ENCODE measurements at places on chromosomes 1 and 21.

DNA sequence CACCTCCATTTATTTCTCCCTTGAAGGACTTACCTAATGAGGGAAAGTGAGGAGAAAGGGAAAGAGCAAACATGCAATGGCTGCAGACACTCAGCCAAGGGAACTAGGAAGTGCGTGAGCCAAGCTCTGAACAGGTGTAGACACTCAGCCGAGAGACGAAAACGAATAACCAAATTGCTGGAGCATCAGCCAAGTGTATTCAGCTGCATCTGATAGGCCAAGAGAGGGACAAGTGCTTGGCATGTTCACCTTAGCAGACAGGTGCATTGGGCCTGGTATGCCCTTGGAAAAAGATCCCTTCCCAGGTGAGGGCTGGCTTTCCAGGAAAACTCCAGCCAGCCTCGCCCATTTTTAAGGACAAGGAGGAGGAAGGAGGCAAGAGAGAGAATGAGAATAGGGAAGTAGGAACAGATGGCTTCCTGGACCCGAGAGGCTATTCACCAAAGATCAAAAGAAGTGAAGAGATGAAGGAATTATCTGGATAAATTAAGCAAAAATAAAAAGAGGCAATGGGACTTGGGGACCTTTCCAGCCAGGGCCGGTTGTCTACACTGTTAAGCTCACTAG lies 184.7 kb downstream of the TOMM20 start:
- DNase-seq, result no peak

DNA sequence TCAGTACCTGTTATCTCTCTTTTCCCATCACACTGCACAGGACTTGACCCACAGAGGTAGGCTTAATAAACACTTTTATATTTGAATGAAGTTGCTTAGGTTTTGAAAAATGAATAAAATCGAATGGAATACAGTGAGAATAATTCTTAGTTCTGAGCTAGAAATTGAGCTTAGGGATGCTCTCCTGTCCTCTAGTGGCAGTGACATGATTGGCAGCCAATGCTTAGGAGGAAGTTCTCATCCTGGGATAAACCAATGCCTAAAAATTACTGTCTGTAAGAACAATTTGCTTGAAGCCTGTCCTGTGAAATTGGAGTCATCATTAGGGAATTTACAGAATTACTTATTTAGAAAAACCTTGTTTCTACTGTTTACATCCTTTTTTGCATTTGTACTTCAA lies 21.3 kb upstream of the CYP4X1 start:
- DNase-seq, result no peak

GRCh38 chr1:162822391-162823200 lies 32.1 kb downstream of the HSD17B7 start:
- DNase-seq, result no peak

- DNase-seq, result no peak
Observed at GRCh38 chr1:115712911-115713609, 55.5 kb downstream of the CASQ2 start.

DNA sequence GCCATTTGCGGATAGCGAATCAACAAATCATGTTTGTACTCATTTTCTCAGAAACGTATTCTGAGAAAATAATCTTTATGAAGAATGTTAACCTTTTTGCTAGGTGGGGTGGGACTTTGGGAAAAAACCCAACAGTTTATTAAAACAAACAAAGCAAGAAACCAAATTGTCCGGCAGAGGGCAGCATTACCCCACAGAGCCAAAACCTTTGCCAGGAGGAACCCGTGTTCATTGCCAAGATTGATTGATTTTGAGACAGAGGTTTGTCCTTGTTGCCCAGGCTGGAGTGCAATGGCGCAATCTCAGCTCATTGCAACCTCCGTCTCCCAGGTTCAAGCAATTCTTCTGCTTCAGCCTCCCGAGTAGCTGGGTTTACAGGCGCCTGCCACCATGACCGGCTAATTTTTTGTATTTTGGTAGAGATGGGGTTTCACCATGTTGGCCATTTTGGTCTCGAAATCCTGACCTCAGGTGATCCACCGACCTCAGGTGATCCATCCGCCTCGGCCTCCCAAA lies 70.8 kb upstream of the RHOU start:
- DNase-seq, result peak; percentile 65

DNA sequence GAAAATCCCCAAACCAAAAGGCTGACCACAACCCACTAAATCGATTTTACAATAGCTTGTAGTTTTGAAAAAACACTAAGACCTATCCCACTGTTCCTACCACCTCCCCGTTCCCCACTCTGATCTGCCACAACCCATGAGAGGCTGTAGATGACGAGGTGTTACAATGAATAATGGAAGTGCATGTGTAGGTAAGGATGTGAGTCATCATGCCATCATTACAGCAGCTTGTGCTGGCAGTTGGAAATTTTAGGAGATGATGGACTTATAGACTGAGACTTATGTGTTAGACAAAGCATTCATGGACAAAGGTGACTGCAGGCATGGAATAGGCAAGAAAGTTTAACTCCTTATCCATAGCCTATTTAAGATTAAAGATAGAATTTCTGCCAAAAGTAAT lies 184.7 kb upstream of the CACYBP start:
- no peak for DNase-seq

GRCh38 chr1:94597701-94598100 lies 56.1 kb upstream of the F3 start:
- DNase-seq, result no peak

DNA sequence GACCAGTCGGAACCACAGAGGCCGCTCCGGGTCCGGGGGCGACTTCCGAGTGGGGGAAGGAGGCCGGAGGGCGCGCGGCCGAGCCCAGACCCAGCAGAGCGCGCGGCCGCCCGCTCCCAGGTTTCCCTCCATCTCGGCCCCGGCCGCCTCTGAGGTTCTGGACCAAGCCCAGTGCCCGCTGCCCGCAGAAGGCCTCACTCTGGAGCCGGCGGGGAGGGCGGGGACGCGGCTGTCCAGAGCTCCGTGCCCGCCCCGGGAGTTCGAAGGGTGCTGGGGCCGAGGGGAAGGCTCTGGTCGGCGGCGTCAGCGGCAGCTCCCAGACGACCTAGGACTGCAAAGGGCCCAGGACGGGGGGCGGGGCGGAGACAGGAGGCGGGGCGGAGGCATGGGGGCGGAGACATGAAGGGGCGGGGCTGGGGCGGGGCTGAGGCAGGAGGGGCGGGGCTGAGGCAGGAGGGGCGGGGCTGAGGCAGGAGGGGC lies 48.0 kb upstream of the SLC19A1 start:
- no peak for DNase-seq

GRCh38 chr1:18748435-18748834 lies 111.0 kb downstream of the TAS1R2 start:
- no peak for DNase-seq

- no peak for DNase-seq
Observed at GRCh38 chr1:66732407-66733166, 19.7 kb upstream of the DYNLT5 start.

DNA sequence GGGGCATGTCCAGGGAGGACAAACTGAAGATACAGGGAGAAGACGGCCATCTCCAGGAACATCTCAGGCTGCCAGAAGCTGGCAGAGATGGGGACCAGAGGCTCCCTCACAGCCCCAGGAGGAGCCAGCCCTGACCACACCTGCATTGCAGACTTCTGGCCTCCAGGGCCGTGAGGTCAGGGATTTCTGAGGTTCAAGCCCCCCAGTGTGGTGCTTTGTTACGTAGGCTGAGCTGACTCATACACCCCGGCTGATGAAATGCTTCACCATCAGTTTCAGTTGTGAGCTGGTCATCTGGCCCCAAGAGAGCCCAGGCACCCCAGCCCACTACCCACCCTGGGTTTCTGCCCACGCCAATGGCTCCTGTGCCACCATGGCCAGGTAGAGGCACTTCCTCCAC lies 106.4 kb downstream of the SIK1 start:
- no peak for DNase-seq

DNA sequence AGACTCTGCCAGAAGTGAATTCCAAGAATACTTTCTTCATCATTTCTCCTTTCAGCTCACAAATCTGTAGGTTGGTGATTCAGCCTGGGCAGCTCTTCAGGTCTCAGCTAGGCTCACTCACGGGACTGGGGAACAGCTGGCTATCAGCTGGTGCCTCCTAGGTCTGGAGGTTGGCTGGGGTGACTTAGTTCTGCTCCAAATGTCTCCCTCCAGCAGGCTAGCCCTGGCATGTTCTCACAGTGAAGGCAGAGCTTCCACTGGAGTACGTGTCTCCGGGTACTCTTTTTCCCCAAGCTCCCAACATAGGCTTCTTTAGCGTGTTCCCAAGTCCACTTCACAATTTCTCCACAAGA lies 12.5 kb upstream of the VAMP4 start:
- no peak for DNase-seq

GRCh38 chr1:111938123-111938522 lies 51.3 kb downstream of the KCND3 start:
- no peak for DNase-seq

DNA sequence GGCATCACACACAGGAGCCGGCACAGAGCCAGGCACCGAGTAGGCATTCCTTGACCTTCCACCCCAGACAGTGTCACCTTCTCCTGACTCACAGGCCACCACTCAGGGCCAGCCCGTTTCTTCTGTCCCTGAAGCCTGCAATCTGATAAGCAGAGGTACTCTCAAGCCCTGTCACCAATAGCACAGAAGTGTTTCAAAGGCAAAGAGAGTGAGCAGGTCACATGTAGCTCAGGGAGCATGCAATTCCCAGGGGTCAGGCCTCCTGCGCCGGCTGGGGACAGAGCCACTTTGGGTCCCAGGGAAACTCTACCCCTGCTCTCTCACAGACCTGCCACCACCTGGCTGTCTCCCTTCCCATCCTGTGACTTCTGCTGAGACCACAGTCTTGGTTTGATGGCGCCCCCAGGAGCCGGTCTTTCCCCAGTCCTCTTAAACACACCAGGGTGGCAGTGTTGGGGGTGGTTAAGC lies 13.2 kb downstream of the CAPN9 start:
- no peak for DNase-seq
